Smooth muscle cell of the pulmonary artery (primary cell): ENCODE measurements at places on chromosomes 3 and 15. TPM values are rescaled to one million over a fixed set of nuclear protein-coding genes. Genes with fewer than 3 reads are reported as not detected.

Gene LSAMP
- 1.0 and 3.2 TPM in 2 replicates for total RNA-seq

Gene GPR156
- total RNA-seq: 0.65 and 2.0 TPM in 2 replicates

Gene GOLGA8H
- 0.30 and 0.39 TPM in 2 replicates for total RNA-seq

Gene MGLL
- total RNA-seq: 77.0 and 77.5 TPM in 2 replicates

Gene ASB14
- total RNA-seq: not detected in 2 replicates

Gene GOLGA8S
- 0.07 and 0.10 TPM in 2 replicates for total RNA-seq
